ENCODE measurements at places on chromosomes 12 and 14. TPM values are rescaled to one million over a fixed set of nuclear protein-coding genes. Genes with fewer than 3 reads are reported as not detected.

CLEC6A gene
- total RNA-seq, result not detected

LBHD2 gene
- not detected for total RNA-seq

KRT73 gene
- total RNA-seq, result not detected

SRRM4 gene
- total RNA-seq, result 0.42 TPM

CLEC4C gene
- total RNA-seq, result not detected

RPAP3 gene
- total RNA-seq, result 15.7 TPM

OVCH1 gene
- total RNA-seq, result not detected

DNA sequence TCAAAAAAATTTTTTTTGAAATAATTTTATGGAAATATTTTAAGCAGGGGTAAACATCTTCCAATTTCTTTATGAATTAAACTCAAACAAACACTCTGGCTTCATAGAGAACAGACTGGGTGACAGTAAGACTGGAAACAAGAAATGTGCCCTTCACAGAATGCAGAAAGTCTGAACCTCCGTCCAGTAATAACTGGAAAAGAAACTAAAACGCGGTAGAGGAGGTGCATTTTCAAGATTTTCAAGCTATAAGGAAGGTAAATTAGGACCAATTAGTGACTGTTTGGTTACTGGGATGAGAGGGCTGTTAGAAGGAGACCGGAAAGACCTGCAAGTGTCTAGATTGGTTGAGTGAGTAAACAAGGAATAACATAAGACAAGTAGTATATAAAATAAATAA, 245.7 kb downstream of the CEP128 start:
- DNase-seq, result no peak

GRCh38 chr12:121026274-121027045, 10.2 kb upstream of the C12orf43 start:
- DNase-seq, result no peak

DNA sequence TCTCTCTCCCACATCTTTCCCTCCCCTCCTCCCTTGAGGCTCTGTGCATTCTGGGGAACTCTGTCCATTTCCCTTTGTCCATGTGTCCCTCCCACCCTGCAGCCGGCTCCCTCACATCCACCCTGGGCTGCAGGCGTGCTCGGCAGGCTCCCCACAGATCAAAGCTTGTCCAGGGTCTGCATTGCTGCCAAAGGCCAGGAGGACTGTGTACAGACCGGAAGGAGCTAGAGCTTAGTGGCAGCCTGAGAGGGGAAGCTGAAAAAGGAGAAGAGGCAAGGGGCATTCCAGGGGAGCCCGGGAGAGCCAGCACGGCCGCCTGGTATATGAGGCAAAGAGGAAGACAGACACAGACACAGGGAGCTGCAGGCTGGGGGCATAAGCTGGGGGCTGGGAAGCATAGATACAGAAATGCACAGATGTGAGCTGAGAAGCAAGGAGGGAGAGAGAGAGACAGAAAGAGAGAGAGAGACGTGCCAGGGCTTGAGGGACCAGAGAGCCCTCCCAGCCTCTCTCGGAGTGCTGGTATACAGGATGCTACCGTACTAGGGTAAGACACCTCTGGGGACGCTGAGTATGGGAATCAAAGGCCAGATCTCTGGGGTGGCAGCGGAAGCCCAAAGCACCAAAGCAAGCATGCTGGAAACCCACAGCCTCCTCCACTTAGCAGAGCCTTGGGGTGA, 3.3 kb downstream of the CD4 start:
- DNase-seq, result no peak

DNA sequence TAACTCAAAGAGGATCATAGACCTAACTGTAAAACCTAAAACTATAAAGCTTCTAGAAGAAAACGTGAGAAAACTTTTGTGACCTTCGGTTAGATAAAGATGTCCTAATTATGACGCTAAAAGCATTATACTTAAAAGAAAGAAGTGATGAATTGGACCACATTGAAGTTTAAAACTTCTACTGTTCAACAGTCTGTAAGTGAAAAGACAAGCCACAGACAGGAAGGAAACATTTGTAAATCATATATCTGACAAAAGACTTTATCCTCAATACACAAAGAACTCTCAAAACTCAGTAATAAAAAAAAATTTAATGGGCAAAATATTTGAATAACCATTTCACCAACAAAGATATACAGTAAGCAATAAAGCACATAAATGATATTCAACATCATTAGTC, 344.3 kb downstream of the EGLN3 start:
- no peak for DNase-seq

- no peak for DNase-seq
These were observed 14.6 kb downstream of the ATXN7L3B start for GRCh38 chr12:74552201-74552600.

DNA sequence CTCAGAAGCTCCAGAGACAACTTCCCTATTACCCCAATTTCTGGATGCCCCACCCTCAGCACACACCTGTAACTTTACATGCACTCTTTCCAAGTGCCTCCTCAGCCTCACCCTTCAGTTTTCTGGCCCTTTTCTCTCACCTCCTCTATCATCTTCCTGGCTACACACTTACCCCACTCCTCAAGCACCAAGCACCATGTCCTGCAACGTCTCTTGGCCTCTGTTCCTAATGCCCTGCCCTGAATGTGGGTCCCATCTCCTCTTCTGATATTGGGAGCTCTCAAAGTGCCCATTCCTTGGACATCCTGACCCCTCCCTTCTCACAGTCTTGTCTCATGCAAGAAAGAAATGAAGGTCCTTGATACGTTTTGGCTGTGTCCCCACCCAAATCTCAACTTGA, 1.2 kb downstream of the KRT72 start:
- DNase-seq, result no peak

DNA sequence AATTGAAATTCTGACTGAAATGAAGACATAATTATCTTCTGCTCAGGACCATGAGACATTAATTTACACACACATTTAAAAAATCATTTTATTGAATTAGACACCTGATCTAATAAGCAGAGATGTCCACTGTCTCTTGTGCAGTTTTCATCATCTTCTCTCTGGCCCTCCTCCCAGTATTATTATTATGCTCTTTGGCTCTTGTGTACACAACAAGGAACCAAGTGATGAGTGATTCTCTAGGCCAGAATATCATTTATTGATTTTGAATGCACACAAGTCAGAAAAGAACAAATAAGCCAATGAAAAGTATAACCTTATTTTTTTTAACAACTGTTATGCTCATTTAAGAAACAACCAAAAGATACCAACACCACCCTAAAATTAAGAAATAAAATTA, 244.7 kb upstream of the KRR1 start:
- no peak for DNase-seq

GRCh38 chr12:85814741-85815140, 21.5 kb downstream of the RASSF9 start:
- DNase-seq, result no peak

DNA sequence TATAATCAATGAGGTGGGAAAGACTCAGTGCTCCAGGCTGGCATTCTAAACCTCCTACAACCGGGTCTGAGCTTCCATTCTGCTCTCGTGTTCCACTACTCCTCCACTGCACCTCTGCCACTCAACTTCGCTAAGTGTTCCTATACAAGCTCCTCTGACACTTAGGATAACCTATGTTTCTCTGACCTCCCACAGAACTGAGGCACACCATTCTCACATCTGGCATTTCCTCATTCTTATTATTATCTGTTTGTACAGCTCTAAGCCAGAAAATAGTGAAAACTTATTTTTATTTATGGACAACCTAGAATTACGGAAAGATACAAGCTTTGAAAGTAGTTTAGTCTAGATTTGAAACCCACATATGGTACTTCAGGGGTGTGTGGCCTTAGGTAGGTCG, 127.0 kb downstream of the MED13L start:
- no peak for DNase-seq

- DNase-seq, result no peak
These were observed 107.0 kb downstream of the PAPLN start for GRCh38 chr14:73344319-73344718.

DNA sequence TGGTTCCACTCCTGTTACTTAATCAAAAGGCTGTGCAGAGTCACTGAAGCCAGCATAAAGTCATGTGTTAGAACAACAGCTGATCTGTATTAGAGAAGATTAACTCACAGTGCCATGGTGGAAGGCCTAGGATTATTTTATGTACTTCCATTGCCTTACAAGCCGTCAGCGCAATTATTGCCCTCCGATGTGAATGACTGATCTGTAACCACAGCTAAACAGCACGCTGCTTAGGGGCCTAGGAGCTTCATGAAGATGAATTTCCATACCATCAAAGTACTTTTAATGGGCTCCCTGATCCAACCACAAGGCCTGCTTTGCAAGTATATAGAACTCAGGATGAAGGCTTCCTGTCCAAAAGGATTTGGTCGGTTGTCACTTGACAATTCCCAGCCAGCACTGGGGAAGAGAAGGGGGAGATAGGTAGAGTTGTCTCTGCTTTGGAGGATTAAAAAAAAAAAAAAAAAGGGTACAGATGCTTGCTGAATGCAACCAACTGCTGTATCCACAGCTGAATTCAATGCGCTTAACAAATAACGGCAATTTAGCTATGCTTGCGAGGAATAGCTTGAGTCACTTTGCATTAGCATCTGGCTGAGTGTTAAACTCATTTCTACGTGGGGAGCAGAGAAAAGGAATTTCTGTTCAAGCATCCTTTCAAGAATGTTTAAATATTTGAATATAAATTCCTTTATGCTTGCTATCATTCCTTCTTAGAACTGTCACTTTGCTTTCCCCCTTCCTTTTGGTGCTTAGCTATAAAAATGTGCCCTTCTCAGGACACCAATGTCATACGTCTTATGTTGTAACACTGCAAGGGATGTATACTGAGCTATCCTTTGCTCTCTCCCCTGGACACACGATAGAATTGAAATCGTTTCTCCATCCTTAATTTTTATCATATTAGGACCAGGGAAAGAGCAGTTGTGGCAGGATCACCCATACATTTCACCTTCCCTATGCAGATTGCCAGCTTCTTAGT, 387.8 kb downstream of the SOX5 start:
- no peak for DNase-seq

DNA sequence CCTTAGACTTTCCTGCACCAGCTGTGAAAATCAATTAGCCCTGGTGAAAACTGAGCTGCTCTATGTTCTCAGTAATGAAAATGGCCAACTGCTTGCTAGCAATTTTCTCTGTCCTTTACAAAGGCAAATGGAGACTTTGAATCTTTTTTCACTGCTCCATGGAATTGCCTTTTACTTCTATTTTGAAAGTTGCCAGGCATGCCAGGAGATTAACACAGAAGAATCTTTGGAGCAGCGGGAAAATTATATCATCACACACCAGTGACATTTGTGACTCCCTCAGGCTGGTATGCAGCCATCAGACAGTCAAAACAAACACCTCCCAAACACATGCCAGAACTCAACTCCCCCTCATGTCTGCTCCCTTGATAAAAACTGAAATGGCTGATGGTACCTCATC, 872.0 kb upstream of the FLRT2 start:
- DNase-seq, result no peak

- DNase-seq, result no peak
These were observed 15.0 kb downstream of the ANKLE2 start for GRCh38 chr12:132746613-132747012.

- DNase-seq, result no peak
These were observed 104.3 kb upstream of the SLC35F4 start for GRCh38 chr14:57970175-57970574.

DNA sequence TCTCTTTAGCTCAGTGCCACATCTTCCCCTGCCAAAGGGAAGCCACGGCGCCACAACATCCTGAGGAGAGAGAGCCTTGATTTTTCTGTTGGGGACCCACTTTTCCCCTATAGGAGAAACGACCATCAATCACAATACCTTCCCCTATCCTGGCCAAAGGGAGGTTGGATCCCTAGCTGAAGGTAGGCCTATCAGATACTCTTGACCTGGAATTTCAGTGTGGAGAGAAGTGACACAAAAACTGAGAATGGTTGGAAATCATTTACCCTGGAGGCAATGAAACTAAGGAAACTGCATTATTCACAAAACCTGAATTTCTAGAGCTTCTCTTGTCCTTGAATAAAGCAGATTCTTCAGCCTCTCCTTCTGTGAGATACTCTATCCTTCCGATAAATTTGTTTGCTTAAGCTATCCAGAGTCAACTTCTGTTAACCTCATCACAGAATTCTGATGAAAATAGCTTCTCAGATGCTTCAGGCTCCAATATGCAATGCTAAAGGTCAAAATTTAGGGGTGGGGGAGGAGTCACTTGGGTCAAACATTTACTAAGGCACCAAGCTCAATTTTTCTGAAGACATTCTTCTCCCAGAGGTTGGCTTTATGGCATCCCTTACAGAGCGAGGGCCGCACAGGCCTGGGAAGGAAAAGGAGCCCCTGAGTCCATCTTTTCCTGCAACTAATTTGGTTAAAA, 27.0 kb upstream of the DUSP6 start:
- DNase-seq, result no peak
